Omental fat pad (tissue), 4 donors: ENCODE measurements at places on chromosomes 2 and 18. TPM values are rescaled to one million over a fixed set of nuclear protein-coding genes. Genes with fewer than 3 reads are reported as not detected.

GRCh38 chr2:11822746-11823451, 76.5 kb downstream of the LPIN1 start:
- DNase-seq, result no peak

GRCh38 chr18:42530276-42530675, 575.2 kb downstream of the PIK3C3 start:
- DNase-seq, result no peak

DNA sequence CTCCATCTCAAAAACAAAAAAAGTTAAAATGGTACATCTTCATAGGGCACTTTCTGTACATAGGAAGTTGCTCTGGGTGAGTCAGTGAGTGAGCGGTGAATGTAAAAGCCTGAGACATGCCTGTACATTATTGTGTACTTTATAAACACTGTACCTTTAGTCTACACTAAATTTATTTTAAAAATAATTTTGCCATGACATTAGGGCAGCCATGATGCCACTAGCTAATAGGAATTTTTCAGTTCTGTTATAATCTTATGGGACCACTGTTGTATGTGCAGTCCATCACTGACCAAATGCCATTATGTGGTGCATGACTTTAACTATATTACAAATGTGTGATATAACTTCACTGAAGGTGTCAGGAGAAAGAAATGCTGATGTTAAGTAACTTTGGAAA, 11.0 kb upstream of the TXNDC2 start:
- DNase-seq, result no peak

DNA sequence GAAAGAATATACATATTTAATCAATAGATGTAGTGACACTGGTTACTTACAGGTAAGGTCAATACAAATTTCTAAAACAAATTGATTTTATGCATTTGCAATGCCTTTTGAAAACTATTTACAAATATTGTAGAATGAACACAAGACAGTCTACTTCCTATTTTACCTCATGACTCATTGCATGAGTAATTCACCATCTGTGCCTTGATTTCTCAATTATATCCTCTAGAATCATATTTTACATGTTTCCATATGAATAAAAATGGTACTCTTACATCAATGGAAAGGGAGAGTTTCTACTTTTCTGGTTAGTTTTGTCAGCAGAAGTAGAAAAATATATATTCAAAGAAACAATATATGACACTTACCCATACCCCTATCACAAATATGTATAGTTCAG, 203.8 kb upstream of the CDH7 start:
- no peak for DNase-seq

- no peak for DNase-seq
Measured at GRCh38 chr18:50638016-50638883, 78.4 kb downstream of the MAPK4 start.

DNA sequence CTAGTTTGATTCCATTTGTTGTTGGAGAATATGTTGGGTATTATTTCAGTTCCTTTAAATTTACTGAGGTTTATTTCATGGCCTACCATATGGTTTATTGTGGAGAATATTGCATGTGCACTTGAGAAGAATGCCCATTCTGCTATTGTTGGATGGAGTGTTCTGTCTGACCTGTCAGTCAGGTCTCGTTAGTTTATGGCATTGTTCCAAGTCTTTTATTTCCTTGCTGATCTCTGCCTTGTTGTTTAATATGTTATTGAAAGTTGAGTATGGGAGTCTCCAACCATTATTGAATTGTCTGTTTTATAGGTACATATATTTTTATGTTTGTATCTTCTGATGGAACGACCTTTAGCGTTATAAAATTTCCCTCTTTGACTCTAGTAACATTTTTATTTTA, 86.3 kb downstream of the PTPN4 start:
- DNase-seq, result no peak

DNA sequence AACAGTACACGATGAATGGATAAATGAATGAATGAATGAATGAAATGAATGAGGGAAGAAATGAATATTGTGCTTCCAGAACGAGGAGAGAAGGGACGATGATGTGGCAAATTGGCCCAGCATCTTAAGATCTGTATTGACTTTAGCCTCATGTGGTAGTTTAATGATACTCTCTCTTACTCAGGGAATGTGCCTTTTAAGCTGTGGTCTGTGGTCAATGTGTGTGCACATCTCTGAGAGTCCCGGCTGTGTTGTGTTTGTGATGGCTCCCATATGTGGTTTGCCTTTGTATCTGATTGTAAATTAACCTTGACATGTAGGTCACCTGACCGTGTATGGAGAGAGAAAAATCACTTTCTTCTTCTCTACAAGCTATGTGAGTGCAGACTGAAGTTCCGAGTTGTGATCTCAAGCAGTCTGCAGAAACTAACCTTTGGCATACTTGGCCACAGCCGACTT, 91.2 kb downstream of the NEDD4L start:
- DNase-seq, result no peak

GRCh38 chr2:199697469-199697868, 153.5 kb downstream of the FTCDNL1 start:
- DNase-seq, result no peak

GRCh38 chr2:227597998-227598397, 695 bp upstream of the SCYGR2 start:
- DNase-seq, result no peak

DNA sequence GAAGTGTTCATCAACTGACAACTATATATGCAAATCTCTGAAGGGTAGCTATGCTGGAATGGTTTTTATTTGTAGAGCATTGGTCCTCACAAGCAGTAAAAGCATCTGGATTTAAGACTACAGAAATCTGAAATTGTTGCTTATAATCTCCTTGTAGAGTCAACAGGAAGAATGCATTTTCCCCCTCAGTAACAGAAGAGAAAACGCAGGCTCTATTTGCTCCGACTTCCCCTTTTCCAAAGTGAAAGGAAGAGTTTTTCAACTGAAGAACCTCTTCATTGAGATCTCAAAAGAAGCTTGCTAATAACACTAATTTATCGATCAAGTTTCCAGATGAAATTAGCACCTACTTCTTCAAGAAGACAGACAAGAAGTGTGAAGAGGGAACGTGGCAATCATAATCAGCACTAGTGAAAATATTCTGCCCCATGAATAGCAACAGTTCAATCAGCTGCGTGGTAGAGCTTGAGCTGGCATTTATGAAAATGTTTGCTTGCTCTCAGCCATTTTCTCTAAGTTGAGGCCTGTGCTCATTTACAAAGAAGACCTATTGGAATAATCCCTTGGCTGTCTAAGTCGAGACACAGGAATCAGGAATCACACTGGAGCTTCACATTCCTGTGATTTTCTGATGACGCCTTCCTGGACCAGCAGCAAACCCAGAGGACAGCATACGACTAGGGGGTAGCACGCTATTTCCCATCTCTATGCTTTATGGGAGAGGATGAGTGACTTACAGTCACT, 43.7 kb downstream of the TGIF1 start:
- DNase-seq, result no peak

- no peak for DNase-seq
Measured at GRCh38 chr18:9334973-9335696, 562 bp downstream of the TWSG1 start.

DNA sequence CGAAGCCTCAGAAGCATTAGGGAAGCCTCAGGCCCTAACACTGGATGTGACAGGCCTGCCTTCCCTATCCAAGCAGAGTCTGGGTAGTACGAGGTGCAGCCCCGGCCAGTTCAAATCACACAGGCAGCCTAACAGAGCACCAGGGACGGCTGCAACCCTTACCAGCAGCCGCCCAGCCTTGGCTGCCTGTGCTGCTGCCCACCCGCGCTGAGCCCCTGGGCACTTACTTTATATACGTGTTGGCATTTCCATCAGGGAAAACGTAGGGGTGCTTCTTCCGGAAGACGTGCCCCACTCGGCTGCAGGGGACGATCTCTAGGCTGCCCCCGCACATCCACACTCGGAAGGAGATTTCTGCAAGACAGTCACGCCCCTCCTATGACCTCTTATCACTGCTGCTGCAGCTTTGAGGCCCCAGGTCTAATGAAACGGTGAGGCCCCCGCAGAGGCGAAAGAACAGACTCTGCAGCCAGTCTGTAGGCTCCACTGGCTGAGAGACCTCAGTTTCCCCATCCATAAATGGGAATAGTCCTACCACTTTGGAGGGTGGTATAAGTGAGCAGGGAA, 124.7 kb upstream of the CAPN13 start:
- no peak for DNase-seq

- no peak for DNase-seq
Measured at GRCh38 chr2:31253356-31254131, 19.6 kb downstream of the EHD3 start.

- DNase-seq, result no peak
Measured at GRCh38 chr2:45739796-45740485, 88.5 kb downstream of the PRKCE start.

- no peak for DNase-seq
Measured at GRCh38 chr2:116366212-116366611, 1448.3 kb upstream of the DDX18 start.

GRCh38 chr2:113962692-113963480, 73.0 kb downstream of the ACTR3 start:
- DNase-seq, result no peak

- DNase-seq, result no peak
Measured at GRCh38 chr2:235896061-235896460, 272.1 kb downstream of the GBX2 start.

DNA sequence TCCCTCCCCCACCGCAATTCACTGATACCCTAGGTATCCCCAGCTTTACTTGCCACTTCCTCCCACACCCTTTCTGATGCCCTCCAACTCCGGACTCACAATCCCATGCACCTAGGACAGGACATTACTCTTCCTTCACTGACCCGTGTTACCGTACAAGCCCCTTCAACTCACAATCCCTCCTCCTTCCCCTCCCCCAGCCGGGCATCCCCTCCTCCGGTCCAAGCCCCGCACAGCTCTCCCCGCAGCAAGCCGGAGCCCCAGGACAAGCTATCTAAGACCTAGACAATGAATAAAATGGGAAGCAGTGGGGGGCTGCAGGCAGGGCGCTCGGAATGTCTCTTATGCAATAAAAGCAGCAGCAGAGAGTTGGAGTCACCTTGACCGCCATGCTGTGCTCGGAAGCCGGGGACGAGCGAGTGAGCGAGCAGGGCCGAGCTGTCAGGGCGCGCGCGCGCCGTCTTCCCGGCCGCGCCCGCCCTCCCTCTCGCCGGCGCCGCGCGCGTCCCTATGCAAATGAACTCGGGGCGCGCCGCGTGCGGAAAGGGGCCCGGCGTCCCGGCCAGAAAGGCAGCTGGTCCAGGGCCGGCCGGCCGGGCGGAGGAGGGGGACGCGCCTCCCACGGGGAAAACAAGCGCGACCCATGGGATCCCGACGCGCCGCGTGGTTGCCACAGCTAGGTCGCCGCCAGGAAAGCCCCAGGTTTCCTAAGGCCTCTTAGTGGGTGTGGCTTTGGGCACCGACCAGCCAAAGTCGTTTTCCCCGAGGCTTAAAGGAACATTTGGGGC, at the start of gene SLC25A12:
TSS of gene SLC25A12 (minus strand) at position 421 of the 788 bp plus-strand sequence. CDS start at position 391, 30 bp downstream.
- peak; percentile 41 for DNase-seq

DNA sequence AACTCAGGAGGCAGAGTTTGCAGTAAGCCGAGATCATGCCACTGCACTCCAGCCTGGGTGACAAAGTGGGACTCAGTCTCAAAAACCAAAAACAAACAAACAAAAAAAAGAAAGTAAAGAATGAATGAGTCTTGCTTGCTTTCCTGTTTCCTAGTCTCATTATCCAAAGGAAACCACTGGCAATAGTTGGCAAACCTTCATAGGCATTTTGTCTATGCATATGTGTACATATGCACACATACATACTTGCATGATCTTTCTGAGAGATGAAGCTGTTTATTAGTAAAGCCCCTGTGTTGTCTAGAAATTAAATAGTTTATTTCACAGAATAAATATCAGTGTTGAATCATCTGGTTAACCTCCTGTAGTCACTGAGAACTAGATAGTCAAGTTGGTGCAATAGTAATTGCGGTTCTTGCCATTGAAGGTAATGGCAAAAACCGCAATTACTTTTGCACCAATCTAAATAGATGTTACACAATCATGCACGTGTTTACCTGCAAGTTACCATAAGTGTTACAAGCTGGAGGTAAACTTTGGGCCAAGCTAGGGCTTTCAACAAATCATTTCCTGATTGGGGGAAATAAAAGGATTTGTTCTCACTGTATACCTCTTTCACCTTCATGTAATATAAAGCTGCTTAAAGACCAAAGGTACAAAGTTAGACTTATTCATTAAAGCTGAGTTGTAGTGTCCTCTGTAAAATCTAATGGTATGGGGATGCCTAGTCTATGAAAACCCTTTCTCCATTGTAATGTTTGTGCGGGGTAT, 24.7 kb downstream of the SLC20A1 start:
- no peak for DNase-seq

- no peak for DNase-seq
Measured at GRCh38 chr2:213167271-213167930, 16.0 kb upstream of the IKZF2 start.

- DNase-seq, result no peak
Measured at GRCh38 chr18:10202845-10203321, 251.6 kb upstream of the APCDD1 start.

DNA sequence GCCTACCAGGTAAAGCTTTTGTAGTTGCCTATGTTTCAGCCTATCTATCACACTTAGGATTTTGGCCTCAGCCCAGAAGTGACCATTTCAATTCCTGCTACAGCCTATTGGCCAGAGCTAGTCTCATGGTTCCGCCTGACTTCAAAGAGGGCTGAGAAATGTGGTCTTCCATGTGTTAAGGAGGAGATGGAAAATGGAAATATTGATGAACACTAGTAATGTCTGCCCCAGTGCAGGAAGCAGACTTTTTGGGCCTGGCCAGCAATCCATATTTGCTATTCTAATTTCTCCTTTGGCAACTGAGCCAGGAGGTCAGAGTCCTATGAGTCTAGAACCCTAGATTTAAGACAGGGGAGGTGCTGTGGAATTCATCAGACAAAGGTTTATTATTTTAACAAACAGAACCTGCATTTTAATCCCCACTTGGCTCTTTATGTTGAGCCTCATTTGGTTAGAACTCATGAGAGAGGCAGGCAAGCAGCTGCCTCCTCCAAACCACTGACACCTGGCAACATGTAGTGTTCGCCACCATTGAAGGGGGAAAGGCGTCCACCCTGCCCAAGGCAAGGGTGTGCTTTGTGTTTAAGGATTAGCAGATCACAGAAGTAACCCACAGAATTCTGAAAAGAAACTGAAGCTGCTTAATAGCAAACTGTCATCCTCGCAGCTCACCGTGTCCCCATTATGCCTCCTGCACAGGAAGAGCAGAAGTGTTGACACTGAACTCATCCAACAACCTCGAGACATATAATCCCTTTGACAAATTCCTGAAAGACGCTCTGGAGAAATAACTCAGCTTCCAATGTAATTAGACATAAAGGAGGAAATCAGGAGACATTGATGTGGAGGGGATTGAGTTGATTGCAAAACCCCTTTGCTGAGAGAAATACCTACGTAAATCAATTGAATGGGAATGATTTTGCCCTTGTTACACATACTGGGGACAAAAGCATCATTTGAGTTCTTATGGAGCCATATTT, 47.7 kb upstream of the SCG2 start:
- DNase-seq, result no peak

- DNase-seq, result no peak
Measured at GRCh38 chr2:177808984-177809809, 263.4 kb downstream of the PDE11A start.

- no peak for DNase-seq
Measured at GRCh38 chr2:39381653-39382052, 55.4 kb downstream of the MAP4K3 start.

The C2orf72 gene
- not detected for total RNA-seq

The TUBA3E gene
- not detected for total RNA-seq

The IGFBP5 gene
- total RNA-seq, result 491 TPM

The NETO1 gene
- 0.48 TPM for total RNA-seq

The IL36G gene
- total RNA-seq, result not detected

The HOXD1 gene
- 0.36 TPM for total RNA-seq

The SLC38A11 gene
- total RNA-seq, result 9.9 TPM

The RNASEH1 gene
- total RNA-seq, result 26.3 TPM

The PRSS56 gene
- total RNA-seq, result not detected

The GPBAR1 gene
- total RNA-seq, result 44.3 TPM
